Ascending aorta (tissue), 2 donors: ENCODE measurements at places on chromosomes 6 and 20.

- DNase-seq = no peak
These were observed 17.7 kb upstream of the PARD6B start for GRCh38 chr20:50713657-50714101.

DNA sequence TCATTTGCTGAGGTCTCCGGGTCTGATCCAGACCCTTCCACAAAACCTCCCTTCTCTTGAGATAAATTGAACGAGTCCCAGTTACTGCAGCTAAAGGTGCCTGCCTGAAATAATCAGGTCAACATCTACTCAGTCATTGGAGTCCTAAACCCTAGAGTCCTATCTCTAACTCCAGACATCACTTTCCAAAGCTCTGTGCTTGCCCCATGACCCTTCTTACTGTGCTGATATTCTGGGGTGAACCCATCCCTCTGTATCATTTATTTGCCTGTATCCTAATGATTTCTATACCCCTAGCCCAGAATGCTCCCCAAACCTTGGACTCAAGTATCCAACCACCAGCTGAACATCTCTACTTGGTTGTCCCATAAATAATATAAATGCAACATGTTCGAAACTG is 35.7 kb downstream of the CD83 start:
- DNase-seq = no peak

DNA sequence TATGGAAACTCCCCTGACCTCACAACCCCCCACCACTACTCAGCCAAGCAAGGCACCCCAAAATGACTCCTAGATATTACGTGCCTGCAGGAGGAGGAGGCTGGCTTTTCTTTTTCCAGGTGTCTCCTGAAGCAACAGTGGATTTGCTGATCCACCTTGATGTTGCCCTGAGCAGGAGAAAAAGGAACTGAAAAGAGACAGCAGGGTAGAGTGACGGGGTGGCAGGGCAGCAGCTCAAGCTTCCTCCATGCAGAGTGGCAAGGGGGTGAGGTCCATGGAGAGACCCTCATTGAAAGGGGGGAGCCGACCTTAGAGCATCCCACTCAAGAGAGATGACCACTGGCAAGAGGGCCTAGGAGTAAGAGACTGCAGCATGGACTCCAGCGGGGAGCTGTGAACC is 112.0 kb upstream of the SIRPA start:
- no peak for DNase-seq

DNA sequence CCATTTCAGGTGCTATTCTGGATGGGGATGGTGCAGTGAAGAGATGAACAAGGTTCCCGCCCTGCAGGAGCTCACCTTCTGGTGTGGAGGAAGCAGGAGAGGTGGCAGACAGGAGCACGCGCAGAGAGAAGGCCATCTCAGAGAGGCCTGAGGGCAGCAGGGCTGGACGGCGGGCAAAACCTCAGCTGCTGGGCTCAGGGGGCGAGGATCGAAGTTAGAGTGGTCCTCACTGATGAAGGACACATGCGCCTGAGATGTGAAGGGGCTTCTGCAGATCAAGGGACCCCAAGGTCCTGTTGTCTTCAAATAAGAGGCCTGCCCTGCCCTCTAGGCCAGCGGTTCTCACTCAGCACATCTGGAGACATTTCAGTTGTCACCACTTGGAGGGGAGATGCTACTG is 198.4 kb upstream of the PMEPA1 start:
- DNase-seq = no peak

- DNase-seq = no peak
These were observed 46.0 kb downstream of the RNF217 start for GRCh38 chr6:125008261-125008703.

- DNase-seq = no peak
These were observed 25.1 kb downstream of the PRKN start for GRCh38 chr6:162702446-162702845.

DNA sequence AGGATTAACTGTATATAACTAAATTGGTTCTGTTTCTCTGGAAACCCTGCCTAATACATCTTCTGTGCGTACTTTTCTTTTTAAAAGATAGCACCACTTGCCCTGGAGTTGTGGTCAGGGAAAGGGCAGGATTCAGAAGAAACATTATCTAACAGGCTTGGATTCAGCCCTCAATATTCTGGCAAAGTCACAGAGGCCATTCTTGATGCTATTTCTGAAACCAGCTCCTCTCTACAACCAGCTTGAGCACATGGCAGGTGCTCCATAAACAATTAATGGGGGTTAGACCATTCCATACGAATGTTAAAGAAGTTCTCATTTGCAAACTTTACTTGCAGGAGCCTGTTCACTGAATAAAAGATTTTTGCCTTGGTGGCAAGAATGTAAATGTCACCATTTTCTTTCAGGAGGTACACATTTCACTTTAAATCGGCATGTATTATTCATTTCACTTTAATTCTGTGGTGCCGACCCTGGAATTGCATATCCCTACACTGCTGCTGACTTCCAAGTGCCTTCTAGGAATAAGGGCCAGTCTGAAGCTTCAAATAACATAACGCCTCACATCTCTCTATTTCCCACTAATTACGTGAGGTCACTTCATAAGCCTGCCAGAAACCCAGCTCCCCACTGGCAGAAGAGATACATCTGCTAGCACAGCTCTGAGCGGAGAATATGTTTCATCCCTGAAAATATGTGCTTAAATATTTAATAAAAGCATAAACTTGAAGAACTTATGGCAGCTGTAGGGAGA is 248.7 kb downstream of the ADGRG6 start:
- DNase-seq = no peak

GRCh38 chr20:50054231-50054547 is 58.8 kb downstream of the UBE2V1 start:
- DNase-seq = no peak

DNA sequence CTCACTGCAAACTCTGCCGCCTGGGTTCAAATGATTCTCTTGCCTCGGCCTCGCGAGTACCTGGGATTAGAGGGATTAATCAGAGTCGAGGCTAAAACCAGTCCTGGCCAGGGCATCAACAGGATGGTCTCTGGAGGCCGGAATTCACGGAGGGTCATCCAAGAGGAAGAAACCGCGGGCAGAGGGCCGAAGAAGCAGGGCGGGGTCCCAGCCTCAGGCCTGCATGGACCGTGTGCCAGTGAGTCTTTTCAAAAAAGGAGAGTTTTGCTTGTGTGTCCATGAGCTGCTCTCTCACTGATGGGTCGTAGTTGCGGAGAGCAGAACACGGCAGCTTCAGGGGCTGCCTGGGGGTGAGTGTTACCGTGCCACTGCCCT is 295.1 kb upstream of the ZNF337 start:
- DNase-seq = no peak

- DNase-seq = no peak
These were observed 29.4 kb upstream of the KIF6 start for GRCh38 chr6:39754514-39755115.

DNA sequence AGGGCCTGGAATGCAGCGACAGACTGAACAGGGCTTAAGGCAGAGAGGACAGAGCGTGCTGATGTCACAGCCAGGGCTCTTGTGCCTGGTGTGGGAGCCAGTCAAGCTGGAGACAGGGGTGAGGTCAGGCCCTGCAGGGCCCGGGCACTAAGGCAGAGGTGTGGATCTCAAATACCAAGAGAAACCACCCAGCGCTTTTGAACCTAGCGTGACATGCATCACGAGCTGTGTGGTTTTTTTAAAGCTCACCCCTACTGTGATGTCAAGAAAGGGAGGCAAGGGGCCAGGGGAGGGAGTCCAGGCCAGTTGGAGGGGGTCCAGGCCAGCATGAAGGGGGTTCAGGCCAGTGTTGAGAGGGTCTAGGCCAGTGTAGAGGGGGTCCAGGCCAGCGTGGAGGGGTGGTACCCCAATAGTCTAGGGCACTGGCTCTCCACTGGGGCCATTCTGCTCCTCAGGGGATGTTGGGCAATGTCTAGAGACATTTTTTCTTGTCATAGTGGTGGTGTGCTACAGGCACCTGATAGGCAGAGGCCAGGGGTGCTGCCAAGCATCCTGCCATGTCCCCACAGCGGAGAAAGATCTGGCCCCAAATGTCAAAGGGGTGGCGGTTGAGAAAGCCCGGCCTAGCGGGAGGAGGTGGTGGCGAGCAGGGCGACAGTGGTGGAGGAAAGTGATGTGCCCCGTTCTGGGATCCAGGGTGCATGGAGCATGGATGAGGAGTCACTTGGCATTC is 42.6 kb downstream of the RBM38 start:
- no peak for DNase-seq

GRCh38 chr20:21017528-21018085 is 88.6 kb downstream of the LINC00237 start:
- no peak for DNase-seq

DNA sequence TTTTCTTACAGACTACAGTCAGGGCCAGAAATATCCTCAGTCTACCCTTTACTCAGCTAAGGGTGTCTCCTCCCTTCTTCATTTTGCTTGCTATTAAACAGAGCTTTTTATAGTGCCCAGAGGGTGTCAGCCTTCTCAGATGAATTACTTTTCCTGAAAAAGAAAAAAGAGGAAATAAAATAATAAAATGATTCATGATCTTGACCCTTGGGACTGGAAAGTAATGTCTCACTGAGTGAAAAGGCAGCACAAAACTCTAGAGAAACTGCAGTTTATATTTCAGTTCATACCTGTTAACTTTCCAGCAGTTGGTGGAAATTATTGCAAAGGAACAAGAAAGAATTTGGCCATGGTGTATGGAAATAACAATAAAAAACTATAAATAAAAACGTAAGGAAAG is 170.6 kb downstream of the IBTK start:
- no peak for DNase-seq

DNA sequence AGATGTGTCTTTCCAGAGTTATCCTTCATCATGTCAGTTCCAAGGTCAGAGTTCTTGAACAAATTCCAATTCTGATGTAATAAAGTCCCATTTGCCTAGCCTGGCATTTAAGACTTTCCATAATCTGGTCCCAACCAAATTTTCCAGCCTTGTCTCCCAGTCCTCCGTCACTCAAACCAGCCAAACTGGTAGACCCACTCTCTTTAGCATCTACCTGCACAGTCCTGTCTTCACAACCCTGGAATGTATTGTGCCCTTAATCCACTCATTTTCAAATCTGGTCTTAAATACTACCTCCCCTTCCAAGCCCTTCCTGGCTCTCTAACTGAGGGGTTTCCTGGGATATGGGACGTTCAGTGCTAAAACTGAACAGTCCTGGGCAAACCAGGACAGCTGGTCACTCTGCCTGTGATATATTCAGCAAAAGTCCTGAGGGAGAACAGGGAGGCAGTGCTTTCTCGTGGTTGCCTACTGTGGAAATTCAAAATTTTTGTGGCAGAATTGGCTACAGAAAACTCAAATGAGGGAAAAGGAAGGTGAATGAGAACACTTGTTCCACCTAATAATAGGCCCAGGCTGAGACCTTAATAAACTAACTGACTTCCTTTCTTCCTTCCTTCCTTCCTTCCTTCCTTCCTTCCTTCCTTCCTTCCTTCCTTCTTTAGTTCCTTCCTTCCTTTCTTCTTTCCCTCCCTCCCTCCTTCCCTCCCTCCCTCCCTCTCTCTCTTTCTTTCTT is 10.8 kb upstream of the AKAP7 start:
- no peak for DNase-seq

DNA sequence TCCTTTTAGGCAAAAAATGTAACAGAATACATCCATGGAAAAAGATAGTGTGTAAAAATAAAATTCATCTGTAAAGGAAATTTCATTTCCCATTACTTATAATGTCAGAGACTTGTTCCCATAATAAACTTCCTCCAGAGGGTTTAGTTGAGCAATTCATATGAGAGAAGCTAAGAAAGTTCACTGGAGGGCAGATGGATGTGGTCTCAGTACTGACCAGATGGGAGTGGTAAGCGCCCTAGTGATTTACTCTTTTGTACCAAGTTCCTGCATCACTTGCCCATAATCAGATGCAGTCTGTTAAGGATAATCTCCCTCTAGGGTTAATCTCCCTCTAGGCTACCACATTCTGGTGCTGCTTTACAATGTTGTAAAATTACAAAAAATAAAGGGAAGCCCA is 61.7 kb downstream of the ESF1 start:
- DNase-seq = no peak

- DNase-seq = no peak
These were observed 572.6 kb upstream of the SYNCRIP start for GRCh38 chr6:86215323-86215722.

DNA sequence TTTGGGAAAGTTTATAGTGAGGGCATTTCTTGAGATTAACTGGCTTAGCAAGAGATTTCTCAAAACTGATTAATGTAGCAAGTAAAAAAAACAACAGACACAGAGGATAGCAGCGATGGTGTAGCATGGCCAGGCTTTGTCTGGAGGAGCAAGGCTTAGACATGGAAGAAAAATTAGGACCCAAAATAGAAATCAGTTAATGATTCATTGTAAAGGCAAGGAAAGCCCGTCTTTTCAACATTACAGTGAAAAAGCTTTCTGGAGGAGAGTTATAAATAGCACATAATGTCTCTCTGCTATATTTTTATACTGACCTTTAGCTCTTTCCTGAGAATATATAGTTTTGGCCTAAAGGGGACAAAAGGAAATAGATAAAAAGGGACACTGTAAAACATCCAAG is 45.1 kb downstream of the FNDC1 start:
- no peak for DNase-seq

DNA sequence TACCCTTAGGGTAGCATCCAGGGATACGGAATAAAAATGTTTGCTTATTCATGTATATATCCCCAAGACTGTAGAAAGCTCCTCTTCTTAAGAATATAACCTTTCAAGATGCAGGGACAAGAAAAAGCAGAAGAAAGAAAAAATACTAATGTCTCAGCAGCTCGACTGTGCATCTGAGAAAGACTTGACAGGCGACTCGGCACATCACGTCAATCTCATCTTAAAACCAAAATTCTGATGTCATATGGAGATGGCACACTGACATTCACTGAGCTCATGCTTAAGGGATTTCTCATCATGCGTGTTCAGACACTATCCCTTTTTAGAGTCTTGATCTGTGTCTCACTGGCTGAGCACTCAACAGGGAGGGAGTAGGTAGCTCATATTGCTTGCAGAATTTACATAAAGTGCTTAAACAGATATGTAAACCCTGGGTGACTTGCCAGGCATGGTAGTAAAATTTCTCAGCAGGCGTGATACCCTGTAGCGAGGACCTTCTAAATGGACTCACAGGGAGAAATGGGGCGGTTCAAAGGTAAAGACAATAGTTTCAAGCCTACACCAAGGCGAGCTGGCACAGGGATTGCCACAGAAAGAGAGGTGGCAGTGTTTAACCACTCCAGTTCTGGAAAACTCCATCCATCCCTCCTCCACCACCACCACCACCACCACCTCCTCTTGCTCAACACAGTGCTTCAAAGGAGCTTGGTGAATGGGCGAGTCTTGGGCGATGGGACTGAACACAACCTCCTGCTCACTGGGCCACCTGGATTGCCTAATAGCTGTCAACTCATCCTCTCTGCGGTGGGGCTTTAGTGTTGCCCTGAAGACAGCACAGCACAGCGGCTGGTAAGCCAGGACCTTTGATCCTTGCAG is 330.5 kb downstream of the TFAP2A start:
- no peak for DNase-seq

DNA sequence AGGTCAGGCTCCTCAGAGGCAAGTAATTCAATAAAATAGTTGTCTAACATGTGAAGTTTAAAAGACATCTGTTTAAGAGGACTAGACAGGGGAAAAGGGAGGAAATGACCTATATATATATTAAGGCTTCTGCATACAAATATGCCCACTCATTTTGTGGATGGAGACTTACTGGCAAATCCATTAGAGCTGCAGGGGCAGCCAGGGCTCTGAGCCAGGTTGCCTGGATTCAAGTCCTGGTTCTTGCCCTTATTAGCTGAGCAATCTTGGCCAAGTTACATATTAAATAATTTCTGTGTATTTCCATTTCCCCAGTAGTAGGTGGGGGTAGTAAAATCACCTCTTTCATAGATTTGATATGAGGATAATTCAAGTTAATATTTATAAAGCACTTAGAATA is 287.0 kb upstream of the RIMS1 start:
- DNase-seq = no peak

GRCh38 chr6:105388392-105388791 is 14.5 kb downstream of the PREP start:
- DNase-seq = no peak
